ENCODE measurements at places on chromosomes 2 and 18.

- DNase-seq = no peak
Observed at GRCh38 chr2:105177008-105177407, 64.5 kb upstream of the GPR45 start.

GRCh38 chr2:194826241-194826640, 830.8 kb upstream of the SLC39A10 start:
- DNase-seq = no peak

DNA sequence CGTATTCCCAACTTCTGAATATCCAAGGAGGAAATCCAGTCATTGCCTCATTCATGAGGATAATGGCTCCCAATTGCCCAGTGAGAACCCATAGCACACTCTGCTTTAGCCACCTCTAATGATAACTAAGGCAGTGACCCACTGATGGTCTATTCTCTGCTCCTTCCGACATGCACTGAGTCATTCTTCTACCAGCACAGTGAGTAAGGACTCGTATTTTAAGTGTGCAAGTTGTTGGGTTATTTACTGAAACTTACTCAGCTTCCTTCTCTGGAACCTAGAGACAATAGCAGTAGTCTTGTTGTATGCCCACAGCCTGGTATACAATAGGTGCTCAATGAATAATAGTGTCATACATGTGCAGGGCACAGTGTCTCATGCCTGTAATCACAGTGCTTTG, 81.1 kb upstream of the ZNF397 start:
- DNase-seq = no peak

- no peak for DNase-seq
Observed at GRCh38 chr2:36380624-36381481, 25.3 kb downstream of the CRIM1 start.

- no peak for DNase-seq
Observed at GRCh38 chr18:24616653-24617052, 156.2 kb downstream of the HRH4 start.

DNA sequence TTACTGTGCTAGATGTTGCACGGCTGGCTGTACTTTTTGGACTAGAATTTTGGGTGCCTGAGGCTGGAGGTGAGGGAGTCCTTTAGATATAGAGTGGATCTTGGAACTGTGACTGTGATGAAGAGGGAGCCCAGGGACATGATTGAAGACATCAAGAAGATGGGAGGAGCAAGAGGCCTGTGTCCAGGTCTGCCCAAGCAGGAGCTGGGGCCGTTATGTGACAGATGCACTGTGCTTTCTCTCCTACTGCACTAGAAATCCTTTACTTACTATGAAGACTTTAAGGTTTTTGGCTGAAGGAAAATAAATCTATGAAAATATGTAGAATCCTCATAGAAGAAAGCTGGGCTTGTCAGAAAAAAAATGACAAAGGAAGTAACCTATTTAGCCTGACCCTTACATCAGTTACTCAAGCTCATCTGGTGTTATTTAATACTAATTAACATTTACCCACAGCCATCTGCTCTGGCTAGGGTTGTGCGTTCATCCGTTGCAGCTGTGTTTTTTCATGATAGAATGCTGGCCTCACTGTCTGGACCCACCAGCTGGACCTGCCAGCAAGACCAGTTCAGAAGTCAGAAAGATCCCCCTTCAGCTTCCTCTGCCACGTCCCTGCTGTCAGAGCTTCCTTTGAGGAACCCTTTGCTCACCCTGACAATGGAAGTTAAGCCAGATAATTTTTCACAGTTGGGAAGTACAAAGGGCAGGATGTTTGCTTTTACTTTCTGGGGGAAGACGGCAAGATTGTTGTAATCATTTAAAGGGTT, 16.7 kb downstream of the TSN start:
- no peak for DNase-seq

- DNase-seq = no peak
Observed at GRCh38 chr18:77750006-77750405, 500.4 kb downstream of the GALR1 start.

DNA sequence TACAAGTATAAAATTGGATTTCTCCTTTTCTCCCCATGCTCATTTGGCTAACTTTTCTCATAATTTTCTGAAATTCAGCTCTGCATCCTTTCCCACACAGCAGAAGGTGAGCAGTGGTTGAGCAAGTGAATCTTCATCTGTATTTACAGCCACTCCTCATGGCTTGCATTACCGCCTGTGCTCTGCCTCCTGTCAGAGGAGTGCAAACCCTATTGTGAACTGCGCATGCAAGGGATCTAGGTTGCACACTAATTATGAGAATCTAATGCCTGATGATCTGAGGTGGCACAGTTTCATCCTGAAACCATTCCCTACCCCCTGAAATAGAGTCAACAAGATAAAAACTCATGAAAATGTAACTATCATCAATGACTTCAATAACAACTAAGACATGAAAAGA, 20.0 kb downstream of the ME2 start:
- no peak for DNase-seq

DNA sequence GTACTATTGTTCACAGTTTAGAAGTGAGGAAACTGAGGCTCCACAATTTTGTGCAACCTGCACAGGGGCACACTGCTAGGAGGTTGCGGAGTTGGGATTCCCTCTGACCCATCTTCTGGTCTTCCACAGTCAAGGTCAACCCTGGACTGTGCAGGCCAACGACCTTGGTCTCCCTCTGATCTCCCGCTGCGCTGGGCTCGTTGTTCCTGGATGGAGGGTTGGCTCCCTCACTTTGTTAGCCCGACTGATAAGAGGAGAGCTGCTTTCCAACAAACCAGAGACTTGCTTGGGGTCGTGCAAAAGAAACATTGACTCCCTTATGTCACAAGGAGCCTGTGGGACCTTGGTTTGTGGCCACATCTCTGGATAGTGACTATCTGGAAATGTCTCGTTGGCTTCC, 187.6 kb downstream of the MYCN start:
- DNase-seq = no peak

DNA sequence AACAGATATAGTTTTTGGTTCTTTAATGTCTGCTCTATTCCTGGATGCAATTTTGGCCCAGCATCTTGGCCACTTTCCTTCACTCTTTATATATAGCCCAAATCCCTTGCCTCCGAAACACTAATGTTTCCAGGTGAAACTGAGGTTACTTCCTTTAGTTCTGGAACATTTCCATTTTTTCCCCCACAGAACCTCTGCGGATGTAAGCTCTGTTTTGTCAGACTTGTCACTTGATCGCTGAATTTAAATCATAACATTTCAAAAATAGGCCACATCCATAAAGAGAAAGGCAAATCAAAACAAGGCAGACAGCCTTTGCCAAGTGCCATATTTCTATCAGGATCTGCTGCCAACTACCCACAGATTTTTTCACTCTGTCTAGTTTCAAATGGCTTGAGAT, 115.1 kb downstream of the ANKRD44 start:
- no peak for DNase-seq

DNA sequence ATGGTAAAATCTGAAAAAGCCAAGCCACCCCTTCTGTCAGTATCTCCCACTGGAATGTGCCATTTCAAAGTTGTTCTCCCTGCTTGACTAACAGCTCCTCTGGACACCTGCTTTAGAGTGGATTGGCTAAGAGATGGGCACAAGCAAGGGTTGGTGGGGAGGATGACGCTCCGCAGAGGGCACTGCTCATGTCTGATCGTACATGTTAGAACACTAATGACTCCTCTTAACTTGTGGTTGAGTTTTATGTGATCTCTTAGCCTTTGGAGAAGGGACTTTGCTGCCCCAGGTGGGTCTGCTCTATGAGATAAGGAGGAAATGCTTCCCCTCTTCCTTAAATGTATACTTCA, 8.2 kb upstream of the KIAA2012 start:
- DNase-seq = no peak

DNA sequence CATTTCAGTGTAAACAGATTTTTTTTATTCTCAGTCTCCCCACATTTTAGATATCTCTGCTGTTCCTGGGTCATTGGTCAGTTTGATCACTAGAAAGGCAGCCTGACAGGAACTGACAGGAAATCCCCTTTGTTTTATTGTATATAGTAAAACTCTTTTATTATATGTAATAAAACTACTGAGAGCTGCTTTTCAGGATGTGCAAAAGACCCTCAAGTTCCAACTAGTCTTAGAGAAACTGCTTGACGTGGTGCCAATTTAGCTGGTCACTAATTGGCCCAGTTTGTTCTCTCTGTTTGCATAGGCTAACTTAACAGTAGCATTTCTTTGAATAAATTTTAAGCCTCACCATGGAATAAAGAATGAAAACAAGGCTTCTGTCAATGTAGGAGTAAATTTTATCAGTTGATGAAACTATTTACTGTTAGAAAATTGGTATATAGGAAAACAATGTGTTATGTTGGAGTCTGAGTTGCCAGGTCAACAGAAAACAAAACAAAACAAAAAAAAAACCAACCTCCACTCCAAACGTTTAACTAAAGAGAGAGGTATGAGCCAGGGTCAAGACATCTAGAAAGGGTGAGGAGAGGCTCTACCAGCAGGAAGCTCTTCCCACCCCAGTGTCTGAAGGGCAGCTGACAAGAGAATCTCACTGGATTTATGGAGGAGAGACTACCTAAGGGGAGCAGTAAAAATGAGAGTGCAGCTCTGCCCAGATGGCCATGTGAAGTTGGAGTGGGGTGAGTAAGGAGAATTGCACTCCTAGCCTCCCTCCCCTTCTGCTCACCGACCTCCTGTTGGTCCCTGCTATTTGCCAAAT, 184.6 kb downstream of the ST6GAL2 start:
- no peak for DNase-seq

- DNase-seq = no peak
Observed at GRCh38 chr2:206442833-206443734, at the start of gene ADAM23. Gene ADAM23 (plus strand): TSS chr2:206443532. CDS start chr2:206443867, 335 bp downstream.

DNA sequence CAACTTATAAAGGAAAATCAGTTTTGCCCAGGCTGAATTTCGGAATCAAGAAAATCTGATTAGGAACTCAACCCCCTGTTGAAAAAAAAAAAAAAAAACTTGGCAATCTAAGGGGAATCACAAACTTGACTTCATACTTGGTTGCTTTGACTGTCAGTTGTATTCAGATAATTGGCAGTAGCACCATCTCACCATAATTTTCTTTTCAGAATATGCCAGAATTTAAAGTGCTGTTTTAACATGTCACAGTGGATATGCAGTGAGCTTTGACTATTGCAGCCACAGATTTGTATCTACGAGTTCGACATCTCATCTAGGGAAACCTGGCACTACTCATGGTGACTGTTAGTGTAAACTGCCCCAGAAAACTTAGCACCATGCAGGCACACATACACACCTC, 761.4 kb upstream of the KLHL29 start:
- no peak for DNase-seq

- DNase-seq = no peak
Observed at GRCh38 chr2:227057060-227057459, 106.9 kb downstream of the COL4A4 start.

DNA sequence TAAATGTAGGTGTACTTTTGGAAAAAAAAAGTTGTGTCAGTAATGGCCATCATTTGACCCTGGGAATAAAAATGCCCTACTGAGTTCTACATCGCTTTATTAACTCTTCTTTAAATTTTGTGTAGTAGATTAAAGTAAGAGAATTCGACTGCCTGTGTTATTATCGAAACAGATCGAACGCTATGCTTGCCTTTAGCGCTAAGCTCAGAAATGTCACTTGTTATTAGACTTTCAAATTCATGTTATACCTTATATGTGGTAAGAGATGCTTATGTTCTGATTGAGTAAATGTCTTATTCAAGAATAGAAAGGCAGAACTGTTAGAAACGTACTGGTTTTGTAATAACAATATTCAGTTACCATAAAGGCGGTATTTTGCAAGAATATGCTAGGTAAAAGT, 1.4 kb downstream of the UGP2 start:
- DNase-seq = no peak

DNA sequence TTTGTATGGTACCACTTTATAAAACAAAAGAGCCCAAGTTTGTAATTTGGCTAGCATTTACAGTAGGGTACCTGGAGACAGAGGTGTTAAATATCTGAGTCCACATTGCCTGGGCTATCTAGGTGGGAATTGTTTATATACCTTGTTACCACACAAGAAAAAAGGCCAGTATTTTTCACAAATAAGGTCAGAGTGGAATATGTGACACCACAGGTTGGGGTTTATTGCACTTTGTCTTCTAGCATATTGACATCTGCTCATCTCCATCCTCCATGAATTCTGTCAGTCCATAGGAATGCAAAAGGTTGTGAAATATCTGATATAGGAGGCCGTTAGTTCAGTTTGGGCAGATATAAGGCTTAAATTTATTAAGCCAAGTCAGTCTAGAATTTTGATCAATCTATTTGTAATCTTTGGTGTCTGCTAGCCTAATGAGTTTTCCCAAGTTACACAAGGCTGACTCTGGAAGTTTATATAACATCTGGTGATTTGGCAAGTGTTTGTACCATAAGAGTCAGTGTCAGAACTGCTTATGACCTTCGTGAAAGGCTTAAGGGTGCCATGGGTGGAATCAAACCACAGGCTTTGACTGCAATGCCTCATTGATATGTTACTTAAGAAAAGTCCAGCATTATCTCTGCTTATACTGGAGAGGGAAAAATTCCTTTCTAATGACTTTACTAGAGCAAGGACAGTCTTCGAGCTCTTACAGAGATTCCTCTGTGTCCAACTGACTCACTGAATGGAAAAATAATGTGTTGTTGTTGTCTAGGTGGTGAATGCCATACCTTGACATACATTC, 11.3 kb upstream of the DPP4 start:
- DNase-seq = no peak

GRCh38 chr2:29966266-29966665, 44.9 kb upstream of the ALK start:
- no peak for DNase-seq

- no peak for DNase-seq
Observed at GRCh38 chr2:85819811-85820510, 66.2 kb downstream of the ATOH8 start.

DNA sequence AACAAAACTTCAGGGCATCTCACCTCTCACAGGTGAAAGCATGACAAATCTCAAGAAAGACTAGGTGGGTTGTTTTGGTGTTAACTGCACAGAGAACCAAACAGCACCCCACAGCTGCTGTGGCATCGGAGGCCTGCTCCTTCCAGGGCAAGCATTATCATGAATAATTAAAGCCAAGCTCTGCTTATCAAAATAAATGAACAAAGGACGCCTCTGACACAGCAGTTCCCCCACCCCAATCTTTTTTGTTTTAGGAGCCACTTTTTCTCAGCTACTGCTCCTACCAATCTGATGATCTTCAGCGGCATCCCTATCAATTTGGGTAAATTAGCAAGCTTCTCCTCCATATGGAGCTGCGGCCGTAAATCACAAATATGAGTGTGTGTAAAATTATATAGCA, 58.6 kb downstream of the KLF7 start:
- no peak for DNase-seq

- no peak for DNase-seq
Observed at GRCh38 chr2:223580951-223581350, 21.2 kb downstream of the SCG2 start.

DNA sequence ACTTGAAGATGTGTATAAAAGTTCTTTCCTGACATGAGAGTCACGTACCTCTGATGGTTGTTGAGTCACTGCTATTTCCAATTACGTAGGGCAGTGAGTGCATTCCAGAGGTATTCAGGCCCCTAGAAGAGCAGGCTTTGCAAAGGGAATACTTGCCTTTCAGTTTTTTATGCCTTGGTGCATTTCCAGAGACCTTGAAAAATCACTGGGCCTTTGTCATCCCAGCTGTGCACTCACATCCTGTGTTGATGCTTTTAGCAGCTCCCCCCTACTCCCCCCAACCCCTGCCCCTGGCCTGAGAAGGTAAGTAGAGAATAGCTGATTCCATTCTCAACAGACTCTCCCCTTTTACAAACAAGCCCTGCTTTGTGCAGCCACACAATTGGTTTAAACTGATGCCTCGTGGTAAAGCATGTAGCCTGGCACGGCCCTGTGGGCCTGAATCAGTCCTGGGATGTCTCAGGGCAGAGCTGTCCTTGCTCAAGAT, 174.2 kb downstream of the PRPF40A start:
- DNase-seq = no peak

- DNase-seq = peak; percentile 61
Observed at GRCh38 chr18:13612196-13612997, 114.0 kb downstream of the FAM210A start.
